ENCODE measurements at places on chromosomes 11 and 22.

GRCh38 chr22:39087881-39088684 lies 9.0 kb upstream of the APOBEC3H start:
- no peak for DNase-seq

- DNase-seq, result no peak
These were observed 223.7 kb upstream of the KIRREL3 start for GRCh38 chr11:127224276-127224675.

GRCh38 chr22:46065691-46066454 lies 84.5 kb upstream of the PPARA start:
- no peak for DNase-seq

GRCh38 chr11:129192150-129192549 lies at the start of gene ARHGAP32:
Gene ARHGAP32, minus strand, starts transcription at chr11:129192325. Its CDS starts 127 bp downstream, at chr11:129192198.
- DNase-seq, result no peak

GRCh38 chr22:38204784-38205183 lies 3.0 kb downstream of the MAFF start:
- no peak for DNase-seq

DNA sequence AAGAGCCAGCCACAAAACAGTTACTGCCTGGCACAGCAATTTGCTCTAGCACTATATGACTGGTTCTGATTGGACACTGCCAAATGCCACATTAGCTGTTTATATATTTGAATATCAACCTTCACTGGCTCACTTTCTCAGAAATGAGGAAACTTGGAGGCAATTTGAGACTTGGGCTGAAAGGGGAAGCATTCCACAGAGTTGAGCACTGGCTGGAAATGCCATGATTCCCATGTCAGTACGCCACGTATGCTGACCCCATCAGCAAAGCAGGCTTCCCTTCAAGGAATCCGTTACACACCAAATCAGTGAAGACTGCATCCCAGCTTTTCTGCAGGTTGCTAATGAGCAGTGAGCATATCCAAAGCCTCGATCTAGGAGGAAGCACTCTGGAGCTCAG lies 34.7 kb downstream of the GALNT18 start:
- no peak for DNase-seq

DNA sequence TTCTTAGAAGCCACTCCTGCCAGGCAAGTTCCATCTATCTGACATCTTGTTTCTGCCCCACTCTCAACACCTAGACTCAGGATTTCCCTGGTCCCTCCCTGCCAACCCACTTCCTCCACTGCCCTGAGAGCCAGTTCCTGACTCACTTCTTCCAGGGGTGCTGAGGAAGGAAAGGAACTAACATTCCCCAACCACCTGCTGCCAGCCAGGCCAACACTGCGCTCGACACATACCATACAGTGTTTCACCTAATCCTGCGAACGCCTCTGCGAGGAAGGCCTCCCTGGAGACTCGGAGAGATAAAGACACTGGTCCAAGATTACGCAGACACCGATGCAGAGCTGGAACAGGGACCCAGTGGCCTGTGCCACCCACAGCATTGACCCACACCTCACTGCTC lies 40.2 kb downstream of the MICAL3 start:
- no peak for DNase-seq

GRCh38 chr11:133897331-133897650 lies 52.0 kb upstream of the SPATA19 start:
- no peak for DNase-seq

GRCh38 chr11:20015529-20016427 lies 144.5 kb downstream of the DBX1 start:
- DNase-seq, result no peak

DNA sequence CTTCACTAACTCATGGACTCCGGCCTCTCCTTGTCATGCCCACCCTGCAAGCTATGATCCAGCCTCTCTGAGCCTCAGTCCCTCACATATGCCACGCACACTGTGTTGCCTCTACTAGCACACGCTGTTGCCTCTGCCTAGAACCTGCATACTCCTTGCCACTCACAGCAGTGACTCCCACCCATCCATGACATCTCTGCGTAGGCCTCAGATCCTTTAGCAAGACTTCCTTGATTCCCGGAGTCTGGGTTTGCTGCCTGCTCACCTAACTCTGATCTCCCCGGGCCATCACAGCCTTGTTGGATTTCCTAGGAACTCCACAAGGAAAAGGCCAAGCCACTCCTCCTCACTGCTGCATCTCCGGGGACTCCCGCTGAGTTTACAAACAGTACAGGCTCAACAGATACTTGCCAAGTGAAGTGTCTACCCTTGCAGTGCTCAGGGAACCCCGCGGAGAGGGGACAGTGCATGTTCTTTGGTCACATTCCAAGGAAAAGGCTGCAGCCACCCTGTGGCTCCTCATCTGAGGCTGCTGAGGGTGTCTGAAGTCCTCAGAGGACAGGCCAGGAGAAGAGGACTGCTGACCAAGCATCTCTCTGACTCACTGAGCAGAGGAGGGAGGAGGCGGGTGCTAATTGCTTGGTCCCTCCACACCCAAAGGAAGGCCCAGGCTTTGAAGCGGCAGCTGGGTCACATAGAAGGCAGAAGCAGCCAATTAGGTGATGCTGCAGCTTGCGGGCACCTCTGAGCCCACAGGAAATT lies 42.4 kb upstream of the NAV2 start:
- no peak for DNase-seq

DNA sequence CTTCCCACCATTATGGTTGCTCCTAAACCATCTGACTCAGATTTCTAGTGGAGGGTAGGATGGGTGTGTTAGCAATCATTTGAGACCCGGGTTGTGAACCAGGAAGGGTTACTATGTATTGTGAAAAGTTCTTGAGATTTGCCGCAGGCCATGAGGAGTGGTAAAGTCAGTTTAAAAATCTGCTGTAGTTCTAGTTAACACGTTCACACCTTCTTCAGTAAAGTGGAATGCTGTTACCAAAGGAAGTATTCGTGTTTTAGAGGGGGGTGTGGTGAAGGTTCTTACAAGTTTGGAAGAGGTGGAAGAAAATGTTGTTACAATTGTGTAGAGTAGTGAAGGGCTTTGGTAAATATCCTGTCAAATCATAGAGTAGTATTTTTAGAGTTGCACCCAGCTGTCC lies 2.6 kb downstream of the MTMR3 start:
- DNase-seq, result no peak

- DNase-seq, result no peak
These were observed 121.5 kb upstream of the TEAD1 start for GRCh38 chr11:12552692-12553091.

DNA sequence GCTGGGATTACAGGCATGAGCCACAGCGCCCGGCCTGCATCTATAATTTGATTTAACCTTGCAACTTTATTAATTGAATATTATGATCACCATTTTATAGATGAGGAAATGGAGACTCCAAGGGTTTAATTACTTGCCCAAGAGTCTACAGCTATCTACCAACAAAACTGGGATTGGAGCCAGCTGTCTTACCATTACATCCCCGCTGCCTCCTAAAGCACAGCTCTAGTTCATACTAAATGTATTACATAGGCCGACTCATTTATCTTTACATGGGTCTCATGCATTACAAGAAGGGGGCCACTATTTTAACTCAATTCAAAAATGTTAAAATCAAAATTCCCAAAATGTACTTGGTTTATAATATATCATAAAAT lies 14.1 kb upstream of the TMA7B start:
- no peak for DNase-seq

DNA sequence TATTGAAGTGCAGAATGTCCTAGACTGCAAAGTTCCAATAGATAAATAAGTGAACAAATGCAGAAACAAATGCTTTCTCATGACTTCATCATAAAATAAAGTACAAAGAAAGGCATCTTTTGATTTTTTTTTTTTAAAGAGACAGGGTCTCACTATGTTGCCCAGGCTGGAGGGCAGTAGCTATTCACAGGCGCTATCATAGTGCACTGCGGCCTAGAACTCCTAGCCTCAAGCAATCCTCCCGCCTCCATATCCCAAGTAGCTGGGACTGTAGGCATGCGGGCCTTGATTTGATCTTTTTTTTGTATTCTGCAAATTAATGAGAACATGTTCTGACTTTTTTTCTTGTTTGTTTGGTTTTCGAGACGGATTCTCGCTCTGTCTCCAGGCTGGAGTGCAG lies 2.4 kb downstream of the ARCN1 start:
- no peak for DNase-seq

GRCh38 chr22:48090332-48090672 lies 1327.9 kb downstream of the TBC1D22A start:
- DNase-seq, result no peak

DNA sequence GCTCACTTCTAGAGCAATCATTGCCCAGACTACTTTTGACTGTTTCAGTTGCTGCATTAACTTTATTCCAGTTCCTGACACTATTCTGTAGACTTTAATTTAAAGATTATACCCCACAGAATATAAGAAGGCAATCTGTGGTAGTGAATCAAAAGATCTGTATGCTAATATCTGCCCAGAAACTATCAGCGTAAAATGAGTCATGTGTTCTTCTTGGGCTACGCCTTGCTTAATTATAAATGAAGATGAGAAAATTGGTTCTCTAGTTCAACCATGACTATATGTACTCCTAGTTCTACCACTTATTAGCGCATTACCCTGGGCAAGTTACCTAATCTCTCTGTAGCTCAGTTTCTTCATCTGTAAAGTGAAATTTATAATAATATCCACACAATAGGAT lies 128.5 kb downstream of the CWF19L2 start:
- no peak for DNase-seq

- no peak for DNase-seq
These were observed 330.4 kb downstream of the TMEM135 start for GRCh38 chr11:87368151-87368550.

DNA sequence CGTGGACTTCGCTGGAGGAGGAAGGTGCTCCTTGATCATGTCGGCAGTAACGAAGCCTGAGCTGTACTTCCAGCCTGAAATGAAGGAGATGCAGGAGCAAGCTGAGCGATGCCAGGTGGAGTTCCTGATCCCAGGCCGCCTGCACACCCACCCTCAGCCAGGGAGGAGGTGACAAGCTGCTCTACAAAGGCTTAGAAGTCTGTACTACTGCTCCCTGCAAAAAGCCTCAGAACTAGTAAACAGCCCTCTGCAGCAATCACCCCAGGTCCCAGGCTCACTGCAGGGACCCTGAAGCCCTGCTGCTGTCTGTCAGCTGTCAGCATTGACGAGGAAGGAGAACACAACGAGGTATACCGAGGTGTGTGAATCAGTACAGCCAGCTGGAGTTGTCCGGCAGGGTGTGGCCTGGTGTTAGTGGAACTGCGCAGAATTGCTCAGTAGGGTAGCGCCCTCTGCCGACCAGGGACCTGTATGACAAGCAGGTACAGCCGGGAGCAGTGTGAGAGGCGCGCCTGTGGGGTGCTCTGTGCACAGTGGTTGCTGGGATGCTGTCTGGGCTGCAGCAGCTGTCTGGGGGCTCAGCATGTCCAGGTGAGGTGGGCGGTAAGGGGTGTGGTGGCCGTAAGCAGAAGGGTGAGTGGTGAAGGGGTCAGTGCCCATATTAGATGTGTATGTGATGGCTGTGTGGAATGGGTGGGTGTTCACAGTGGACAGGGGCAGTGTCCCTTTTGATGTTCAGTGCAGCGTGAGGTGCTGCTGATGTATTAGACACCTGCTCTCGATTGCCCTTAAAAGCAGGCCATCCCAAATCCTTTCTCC lies 7.6 kb downstream of the CYB5R2 start:
- peak; percentile 54 for DNase-seq

DNA sequence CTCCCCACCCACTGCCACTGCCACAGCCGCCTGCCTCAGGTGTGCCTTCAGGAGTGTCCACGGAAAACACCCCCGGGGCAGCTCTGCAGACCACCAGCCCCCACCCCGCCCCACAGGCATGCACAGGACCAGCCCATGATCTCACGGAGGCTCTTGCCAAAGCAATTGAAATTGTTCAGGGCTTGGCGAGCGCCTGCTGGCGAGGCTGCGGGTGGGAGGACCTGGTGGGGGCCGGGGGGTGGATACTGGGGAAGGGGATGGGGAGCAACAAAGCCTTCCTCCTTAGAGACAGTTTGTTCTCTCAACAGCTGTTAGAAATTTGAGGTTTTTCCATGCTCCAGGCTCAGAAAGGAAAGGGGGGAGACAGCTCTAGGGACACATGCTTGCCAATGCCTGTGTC lies 274.7 kb downstream of the MN1 start:
- no peak for DNase-seq

GRCh38 chr22:23033116-23033905 lies 37.0 kb upstream of the GNAZ start:
- no peak for DNase-seq

GRCh38 chr11:98300719-98301118 lies 720.0 kb upstream of the CNTN5 start:
- no peak for DNase-seq

DNA sequence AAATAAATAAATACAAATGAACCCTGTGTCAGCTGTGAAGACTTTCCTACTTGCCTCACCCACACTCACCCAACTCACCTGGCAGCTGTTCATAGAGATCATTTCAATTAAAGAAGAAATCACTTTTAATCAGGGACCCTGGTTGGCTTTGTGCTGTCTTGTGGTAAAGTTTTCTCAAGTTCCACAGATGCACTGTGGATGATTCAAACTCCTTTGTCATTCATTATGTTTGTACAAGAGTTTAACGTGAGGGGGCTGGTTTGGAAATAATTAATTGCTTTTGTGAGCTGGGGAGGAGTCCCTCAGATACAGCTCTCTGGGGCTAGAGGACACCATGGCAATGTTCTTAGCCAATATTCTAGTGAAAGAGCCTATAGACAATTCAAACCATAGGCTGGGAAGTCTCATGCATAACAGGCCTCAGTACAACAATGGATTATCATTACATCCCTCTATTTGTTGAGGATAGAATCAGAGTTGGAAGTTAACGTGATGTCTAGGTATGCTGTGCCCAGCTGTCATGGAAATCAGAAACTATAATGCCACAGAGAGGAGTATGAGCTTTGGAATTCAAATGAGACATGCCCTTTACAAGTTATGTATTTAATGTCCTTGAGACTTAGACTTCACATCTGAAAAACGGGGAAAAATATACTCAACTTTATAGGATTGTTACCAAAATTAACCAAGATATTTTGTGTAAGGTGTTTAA lies 698.5 kb downstream of the KCNA4 start:
- no peak for DNase-seq

DNA sequence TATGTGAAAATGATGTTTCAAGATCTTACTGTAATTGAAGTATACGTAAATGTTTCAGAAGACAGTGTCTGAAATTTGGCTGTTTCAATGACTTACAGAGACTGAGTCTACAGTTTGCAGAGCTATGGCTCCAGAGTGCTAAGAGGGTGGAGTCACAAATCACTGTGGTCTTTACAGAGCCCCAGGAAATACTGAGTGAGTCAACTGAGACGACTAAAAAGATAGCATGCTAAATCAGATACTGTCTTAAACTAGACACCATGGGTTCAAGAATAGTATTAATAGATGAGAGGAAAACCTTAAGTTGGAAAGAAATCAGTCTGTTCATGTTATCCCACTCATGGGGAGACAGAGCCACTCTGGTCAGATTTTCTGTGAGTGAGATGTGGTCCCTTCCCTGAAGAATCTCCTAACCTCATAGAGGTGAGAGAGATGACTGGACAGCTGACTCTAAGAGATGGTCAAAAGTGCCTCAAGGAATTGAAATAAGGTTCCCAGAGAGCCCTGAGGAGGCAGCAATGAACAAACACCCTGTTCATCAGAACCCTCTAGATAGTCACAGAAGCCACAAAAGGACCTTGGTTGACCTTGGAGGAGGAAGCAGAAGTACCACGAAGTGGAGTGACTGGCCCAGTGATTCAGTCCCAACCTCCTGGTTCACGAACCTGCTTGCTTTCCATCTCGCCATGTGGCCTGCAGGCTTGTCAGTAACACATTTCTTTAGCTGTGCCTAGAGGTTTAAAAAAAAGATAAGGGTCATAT lies 30.2 kb downstream of the C11orf91 start:
- no peak for DNase-seq

- no peak for DNase-seq
These were observed 78.0 kb upstream of the DRD2 start for GRCh38 chr11:113553235-113553634.

- no peak for DNase-seq
These were observed 37.1 kb upstream of the MMP12 start for GRCh38 chr11:102911758-102912481.

All from activated CD8-positive, alpha-beta memory T cell treated with anti-CD3 and anti-CD28 coated beads, Interleukin-2, amount 50 U/mL, for 4 hours (primary cell).